ENCODE measurements at places on chromosomes 1 and 21. TPM values are rescaled to one million over a fixed set of nuclear protein-coding genes. Genes with fewer than 3 reads are reported as not detected.

TFF2 gene
- not detected for total RNA-seq

CCT3 gene
- total RNA-seq, result 186 TPM

RYR2 gene
- 1.5 TPM for total RNA-seq

ARTN gene
- 17.4 TPM for total RNA-seq

DIRAS3 gene
- total RNA-seq, result 2.0 TPM

RSPH1 gene
- not detected for total RNA-seq

SPTA1 gene
- 0.25 TPM for total RNA-seq

SPATC1L gene
- total RNA-seq, result 5.2 TPM

GRCh38 chr1:7525338-7526063 lies 245.6 kb upstream of the VAMP3 start:
- no peak for DNase-seq

DNA sequence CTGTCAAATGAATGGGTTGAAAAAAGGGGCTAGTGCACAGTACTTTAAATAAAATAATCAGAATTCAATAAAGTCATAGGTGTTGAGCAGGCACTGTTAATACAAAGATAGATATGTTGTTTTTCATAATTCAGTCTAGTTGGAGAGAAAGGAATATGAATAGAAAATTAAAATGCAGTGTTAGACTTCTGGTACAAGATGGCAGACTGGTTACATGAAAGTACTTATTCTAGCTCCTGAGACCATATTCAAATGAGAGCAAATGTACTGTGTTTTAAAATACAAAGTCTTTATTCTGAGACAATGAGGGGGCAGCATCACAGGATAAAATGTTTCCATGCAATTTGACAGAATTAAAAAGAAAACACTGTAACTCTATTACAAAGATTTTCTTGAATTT lies 542.1 kb downstream of the COL11A1 start:
- DNase-seq, result no peak

DNA sequence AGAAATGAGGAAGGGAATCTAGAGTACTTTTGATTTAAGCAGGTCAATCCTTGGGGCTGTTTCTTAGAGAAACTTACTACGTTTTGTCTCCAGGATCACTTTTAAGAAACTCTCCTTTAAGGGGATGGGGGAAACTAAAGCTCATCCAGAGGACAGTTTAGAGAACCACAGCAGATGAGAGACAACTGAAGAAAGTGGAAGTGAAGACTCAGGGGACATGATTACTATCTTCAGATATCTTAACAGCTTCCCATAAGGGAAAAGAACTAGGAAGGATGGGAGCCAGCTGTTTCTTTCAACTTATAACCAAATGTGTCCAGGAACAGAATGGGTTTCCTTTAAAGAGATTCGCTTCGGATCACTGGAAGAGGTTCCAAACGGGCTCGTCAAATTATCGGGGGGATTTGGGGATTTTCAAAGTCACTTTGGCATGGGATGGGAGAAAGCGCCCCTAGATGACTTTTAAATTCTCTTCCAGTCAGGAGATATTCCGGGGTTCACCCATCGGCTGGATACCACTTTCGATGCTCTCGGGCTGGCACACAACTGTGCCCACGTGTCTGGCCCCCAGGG lies 1.2 kb downstream of the SCMH1 start:
- DNase-seq, result no peak

GRCh38 chr21:31873275-31873695 lies 465 bp downstream of the HUNK start:
- DNase-seq, result no peak

DNA sequence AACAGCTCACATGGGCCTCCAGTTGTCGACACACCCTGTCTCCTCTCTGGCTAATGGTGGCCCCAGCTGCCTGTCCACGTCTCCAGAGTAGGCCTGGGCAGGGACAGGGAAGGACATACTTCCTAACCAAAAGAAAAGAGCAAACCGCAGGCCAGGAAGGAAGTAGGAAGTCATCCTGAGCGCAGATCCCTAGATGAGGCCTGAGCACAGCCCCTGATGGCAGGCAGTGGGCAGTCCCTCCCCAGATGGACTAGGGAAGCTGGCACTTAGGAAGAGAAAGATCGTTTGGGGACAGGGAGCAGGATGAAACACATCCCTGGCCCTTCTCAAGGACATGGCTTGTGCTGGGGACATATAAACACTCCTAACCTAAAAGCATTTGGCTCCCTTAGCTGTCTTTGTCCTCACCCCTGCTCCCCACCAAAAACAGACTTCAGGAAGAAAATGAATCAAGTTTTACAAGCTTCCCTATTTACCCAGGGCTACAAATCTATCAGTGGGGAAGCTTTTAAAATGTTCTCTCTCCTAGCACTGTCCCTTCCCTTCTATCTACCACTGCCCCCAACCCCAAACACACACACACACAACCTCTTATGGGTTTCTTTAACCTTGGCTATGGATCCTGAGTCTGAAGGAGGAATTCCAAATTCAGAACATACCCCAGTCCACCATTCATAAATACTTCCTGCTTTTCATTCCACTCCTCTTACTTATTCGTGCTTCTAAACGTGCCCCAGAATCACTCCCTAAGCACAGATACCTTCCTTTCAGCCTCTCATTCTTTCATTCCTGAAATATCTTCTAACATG lies 21.1 kb downstream of the SSBP3 start:
- DNase-seq, result no peak

DNA sequence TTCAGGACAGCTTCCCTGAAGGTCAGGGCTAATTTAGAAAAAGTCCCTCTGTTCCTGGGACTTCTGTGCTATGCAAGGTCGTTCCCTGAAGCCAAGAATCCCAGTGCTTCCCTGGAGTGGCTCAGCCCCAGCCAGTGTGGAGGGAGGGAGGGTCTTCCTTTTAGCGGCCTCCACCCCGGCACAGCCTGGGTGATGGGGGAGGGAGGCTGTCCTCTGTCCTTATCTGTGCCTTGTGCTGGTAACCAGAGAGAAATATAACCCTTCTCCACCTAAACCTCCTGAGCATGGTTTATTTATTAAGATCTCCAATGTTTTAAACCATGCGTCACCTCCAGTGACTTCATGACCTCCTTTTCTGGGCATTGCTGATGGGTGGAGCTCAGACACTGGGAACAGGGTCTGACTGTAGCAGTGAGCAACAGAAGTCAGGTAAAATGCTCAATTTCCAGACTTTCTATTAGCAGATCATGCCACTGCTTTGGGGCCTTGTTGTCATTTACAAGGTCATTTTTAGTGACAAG lies 157.1 kb downstream of the DSCAM start:
- no peak for DNase-seq

- no peak for DNase-seq
These were observed 280.1 kb downstream of the PTPRC start for GRCh38 chr1:198918920-198919319.

DNA sequence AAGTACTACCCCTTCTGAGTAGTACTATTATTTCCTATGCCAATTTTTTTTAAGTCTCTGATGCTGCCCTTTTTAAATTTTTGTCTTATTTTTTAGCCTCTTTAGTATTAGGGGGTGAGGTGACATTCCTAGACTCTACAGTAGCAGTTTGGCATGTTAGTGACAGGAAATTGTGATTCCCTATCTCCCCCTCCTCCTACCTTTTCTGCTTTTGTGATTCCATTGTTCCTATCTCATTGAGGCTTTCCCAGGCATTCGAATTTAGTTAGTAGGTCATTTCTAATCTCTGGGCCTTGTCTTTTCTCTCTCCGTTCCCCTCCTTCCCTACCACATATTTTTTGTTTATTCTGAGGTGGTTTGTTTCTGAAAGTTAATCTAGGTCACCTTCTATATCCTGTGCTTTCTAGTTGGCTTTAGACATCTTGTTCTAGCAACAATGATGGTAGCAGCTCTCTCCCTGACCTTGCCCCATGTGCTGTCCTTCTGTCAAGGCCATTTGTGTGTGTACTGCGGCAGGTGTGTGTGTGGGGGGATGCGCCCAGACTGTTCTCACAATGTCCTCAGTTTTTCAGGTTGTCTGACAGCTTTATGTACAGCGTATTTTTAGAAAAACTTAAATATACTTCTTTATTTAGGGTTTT lies 21.5 kb downstream of the SEMA6C start:
- DNase-seq, result no peak

GRCh38 chr21:45937721-45938452 lies 43.7 kb upstream of the COL6A1 start:
- DNase-seq, result no peak

All from vagina (tissue), 2 donors.